ENCODE measurements at places on chromosomes 12 and 14.
A peak's percentile ranks its signal among the peaks of the same experiment; 100 is the strongest.

DNA sequence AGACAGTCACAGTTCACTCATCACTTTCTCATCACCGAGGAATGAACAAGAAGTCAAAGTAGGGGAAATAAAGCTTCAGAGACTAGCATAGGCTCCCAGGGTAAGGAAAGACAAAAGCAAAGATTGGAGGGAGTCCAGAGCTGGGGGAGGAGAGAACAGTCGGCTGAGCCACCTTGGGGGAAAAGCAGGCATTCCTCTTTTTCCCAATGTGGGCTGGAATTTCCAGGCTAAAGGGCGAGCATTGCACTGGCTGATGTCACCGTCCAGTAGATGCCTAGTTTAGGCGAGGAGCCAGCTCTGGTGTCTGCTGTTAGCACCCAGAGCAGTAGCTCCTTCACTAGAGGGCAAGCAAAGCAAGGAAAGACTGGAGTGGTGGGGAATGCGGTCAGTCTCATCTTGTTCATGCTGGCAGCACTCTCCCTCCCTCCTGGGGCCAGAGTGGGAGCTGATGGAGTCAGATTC is 8.5 kb upstream of the KRT75 start:
- peak; percentile 70 for DNase-seq

DNA sequence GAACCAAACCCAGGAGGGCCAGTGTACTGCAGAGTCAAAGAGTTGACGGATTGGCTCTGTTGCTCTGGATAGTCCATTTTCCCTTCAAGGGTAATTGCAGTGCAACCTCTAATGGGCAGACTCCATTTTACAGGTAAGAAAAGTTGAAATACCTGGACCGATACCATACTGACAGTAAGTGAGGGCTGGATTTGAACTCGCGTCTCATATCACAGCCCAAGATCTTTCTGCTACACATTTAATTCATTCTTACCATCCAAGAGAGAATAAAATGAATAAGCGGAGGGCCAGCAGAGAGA is 356 bp upstream of the ZC3H14 start:
- DNase-seq: no peak

GRCh38 chr12:130947028-130947613 is 6.6 kb upstream of the ADGRD1 start:
- no peak for DNase-seq

- no peak for DNase-seq
Measured at GRCh38 chr12:3632754-3633153, 120.2 kb downstream of the CRACR2A start.

GRCh38 chr12:86683568-86684304 is 427.5 kb upstream of the MGAT4C start:
- DNase-seq: no peak

DNA sequence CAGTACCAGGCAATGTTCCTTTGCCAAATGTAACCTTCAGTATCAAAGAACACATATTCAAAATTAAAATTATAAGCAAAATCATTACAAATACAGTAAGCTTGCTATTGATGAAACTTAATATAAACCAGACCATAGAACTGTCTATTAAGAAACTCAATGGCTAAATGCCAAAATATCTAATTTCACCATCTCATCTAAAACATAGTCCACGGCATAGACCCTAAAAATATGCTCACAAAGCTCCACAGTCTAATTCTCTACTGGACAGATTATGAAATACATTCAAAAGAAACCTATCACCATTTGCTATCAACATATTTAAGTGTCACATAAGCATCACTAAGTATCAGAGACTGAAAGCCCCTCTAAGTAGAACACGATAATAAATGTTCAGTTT is 25.2 kb downstream of the DUSP16 start:
- DNase-seq: no peak

- DNase-seq: no peak
Measured at GRCh38 chr14:24136684-24137528, 912 bp downstream of the PSME1 start.

GRCh38 chr14:93591506-93591905 is 160.8 kb downstream of the UNC79 start:
- no peak for DNase-seq

DNA sequence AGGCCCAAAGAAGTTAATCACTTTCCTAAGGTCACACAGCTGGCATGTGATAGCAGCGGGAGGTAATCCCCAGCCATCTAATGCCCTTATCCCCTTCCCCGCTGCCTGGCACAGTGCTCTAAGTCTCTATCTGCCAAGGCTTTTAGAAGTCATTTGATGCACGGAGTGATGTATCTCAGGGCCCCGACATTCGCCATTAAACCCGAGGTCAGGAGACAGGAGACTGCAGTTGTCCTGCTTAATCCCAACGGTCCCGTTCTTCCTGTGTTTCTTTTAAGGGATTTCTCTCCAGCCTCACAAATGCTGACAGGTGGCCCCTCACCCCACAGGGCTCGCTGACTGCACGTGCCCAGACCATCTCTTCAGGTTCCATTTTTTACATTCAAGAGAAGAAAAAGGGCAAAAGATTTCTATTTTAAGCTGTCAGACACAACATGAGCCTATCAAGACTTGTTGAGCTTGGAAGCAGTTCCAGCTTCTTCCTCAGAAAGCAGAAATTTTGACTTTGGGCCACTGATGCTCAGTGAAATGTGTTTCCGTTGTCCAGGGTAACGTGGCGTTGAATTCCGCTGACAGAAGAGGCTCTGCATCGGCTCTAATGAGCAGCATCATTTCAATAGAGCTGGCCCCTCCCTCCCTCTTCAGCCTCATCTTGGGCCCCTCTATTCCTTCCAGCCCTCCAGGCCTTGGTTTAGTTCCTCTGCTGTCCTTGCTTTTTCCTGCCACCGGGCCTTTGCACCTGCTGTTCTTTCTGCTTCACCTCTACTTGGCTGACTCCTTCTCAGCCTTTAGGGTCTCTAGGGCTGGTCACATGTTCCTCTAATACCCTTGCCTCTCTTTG is 171.5 kb downstream of the CHST11 start:
- DNase-seq: no peak

- no peak for DNase-seq
Measured at GRCh38 chr12:104048811-104049210, 1.2 kb downstream of the GLT8D2 start.

DNA sequence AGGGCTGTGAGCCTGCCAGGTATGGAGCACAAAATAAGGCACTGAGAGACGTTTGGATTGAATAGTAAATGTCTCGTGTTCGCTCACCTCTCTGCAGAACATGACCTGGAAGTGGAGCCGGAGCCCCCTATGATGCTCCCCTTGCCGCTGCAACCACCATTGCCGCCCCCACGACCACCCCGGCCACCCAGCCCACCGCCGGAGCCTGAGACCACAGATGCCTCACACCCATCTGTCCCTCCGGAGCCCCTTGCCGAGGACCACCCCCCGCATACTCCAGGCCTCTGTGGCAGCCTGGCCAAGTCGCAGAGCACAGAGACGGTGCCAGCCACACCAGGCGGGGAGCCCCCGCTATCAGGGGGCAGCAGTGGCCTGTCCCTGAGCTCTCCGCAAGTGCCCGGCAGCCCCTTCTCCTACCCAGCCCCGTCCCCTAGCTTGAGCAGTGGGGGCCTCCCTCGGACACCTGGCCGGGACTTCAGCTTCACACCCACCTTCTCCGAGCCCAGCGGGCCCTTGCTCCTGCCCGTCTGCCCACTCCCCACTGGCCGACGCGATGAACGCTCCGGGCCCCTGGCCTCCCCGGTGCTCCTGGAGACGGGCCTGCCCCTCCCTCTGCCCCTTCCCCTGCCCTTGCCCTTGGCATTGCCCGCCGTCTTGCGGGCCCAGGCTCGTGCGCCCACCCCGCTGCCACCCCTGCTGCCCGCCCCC is 18.7 kb downstream of the SETD1B start:
- no peak for DNase-seq

GRCh38 chr12:65827827-65828231 is 3.5 kb downstream of the HMGA2 start:
- no peak for DNase-seq

DNA sequence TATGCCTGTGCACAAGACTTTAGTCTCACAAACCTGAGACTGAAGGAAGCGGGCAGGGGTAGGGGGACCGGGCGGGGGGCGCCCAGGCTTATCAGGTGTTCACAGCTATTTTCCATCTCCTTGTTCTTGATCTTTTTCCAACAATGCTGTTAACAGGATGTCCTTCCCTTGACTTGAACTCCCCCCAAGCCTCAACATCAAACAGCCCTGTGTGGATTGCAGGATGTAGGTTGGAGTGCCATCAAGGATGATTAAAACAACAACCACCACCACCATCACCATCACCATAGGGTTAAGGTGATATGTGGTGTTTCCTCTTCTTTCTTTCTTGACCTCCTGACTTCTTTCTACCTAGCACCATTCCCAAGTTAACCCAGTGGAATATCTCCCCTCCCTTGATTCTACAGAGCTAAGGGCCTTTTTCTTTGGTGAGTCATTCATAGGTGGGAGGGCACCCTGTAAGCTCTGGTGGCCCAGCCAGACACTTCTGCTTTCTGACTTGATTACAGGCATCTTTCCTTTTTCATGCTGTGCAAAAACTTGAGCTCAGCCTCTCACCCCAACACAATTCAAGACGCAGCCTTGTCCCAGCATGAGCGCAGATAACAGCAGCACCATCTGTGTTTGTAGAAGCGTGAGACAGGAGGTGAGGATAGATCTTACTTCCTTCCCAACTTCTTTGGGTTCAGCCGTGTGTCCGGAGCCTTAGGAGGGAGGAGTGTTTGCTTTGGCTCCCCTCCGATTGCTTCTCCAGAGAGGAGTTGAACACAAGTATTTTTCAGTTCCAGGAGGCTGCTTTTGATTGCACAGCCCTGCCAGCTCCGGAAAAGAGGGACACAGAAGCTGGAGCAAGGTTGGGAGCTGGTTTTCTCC is 26.8 kb downstream of the FLVCR2 start:
- DNase-seq: no peak

- DNase-seq: no peak
Measured at GRCh38 chr14:68468437-68469207, 324.2 kb downstream of the ZFP36L1 start.

- no peak for DNase-seq
Measured at GRCh38 chr12:68340404-68341270, 8.5 kb upstream of the MDM1 start.

DNA sequence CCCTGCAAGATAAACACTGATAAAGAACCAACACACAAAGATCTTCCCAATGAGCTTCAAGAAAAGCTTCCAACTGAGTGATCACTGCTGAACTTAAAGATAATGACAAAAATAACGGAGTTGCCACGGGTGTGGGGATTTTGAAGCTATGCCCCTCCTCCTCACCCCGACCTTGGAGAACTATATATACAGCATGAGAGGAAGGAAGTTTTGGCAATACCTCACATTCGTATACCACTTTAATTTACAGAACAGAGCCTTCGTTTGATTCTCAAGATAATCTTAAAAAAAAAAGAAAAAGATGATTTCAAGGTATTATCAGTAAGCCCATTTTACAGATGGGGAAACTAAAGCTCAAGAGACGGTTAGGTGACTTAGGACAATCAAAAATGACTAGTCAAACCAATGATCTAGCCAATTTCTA is 715 bp downstream of the NEK9 start:
- no peak for DNase-seq

GRCh38 chr14:50018201-50018932 is 98.0 kb downstream of the VCPKMT start:
- DNase-seq: no peak

DNA sequence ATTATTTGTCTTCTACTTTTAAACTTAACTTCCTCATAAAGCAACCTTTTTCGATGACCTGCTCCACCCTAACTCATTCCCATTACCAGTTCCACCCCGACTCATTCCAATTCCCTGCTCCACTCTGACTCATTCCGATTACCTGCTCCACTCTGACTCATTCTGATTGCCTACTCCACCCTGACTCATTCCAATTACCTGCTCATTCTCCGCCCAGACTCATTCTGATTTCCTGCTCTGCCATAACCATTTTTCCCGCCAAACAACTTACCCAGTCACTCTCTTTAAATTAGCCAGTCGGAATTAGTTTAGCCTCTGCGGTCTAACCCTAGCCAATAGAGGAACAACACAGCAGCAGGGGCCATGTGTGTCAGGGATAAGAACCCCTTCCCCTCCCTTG is 249.1 kb downstream of the DPY19L2 start:
- DNase-seq: no peak

GRCh38 chr14:24279301-24280186 is 8.1 kb upstream of the RABGGTA start:
- no peak for DNase-seq

- DNase-seq: no peak
Measured at GRCh38 chr12:88188180-88188579, 46.1 kb downstream of the TMTC3 start.

DNA sequence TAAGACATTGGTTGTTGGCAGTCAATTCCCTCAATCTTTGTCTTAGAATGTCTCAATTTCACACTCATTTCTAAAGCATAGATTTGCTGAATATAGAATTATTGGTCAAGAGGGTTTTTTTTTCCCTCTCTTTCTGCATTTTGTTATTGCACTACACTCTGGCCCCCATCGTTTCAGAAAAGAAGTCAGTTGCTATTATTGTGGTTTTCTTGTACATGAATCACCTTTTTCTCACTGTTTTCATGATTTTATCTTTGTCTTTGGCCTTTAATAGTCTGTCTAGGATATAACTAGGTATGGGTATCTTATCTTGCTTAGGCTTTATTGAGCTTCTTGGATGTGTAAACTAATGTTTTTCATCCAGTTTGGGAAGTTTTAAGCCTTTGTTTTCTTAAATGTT is 194.3 kb upstream of the DAAM1 start:
- DNase-seq: no peak

DNA sequence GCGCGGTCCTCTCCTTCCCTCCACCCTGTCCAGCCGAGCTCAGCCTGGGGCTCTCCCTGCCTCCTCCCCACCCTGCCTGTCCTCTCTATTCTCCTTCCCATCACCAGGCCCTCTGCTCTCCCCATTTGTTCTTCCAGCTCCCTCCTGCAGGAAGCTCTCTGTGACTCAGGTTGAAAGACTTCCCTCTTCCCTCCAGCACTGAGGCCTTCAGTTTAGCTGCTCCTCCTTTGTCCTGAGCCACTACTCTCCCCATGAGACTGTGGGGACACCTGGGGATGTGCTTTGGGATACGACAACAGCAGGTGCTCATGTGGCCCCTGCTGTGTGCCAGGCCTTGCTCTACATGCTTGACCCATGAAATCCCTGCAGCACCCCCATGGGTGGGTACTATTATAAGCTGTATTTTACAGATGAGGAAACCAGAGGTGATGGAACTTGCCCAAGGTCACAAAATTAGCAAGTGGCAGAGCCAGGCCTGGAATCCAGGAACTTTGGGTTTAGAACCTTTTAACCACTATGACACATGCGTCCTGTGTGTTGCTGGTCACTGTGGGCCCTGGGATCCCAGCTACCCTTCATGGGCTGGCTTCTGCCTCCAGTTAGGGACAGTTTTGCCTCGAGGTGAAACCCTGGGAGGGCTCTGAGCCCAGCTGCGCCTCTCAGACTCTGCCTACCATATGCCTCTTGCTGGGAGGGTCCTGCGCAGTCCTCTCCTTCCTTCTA is 5.5 kb downstream of the KRT80 start:
- peak; percentile 46 for DNase-seq

GRCh38 chr12:19692091-19692490 is 252.8 kb downstream of the AEBP2 start:
- no peak for DNase-seq

DNA sequence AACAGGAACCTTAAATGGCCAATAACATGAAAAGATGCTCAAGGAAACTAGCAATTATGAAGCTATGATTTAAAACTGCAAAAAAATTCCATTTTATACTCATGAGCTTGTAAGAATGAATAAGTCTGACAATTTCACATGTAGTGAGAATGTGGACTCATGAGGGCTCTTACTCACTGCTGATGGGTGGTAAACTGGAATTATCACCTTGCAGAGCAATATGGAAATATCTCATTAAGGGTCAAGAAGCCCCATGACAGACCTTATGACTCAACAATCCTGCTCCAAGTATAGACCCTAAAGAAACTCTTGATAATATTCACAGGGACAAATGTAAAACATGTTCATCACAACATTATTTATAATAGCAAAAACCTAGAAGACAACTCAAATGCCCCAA is 23.5 kb upstream of the SMAGP start:
- DNase-seq: no peak
